ENCODE measurements at places on chromosomes 1 and 21. TPM values are rescaled to one million over a fixed set of nuclear protein-coding genes. Genes with fewer than 3 reads are reported as not detected.

TCEA3 gene
- total RNA-seq: 0.86 TPM

CDK18 gene
- total RNA-seq: 0.33 TPM

FAM163A gene
- not detected for total RNA-seq

PPT1 gene
- 65.3 TPM for total RNA-seq

MACO1 gene
- 25.8 TPM for total RNA-seq

SPATA1 gene
- 1.1 TPM for total RNA-seq

APOBEC4 gene
- total RNA-seq: not detected

C1orf210 gene
- not detected for total RNA-seq

LCE1A gene
- total RNA-seq: not detected

CRYBG2 gene
- not detected for total RNA-seq

TAS1R1 gene
- total RNA-seq: not detected

Measured in vein endothelial cell (primary cell).